ENCODE measurements at places on chromosomes 2 and 18.

- DNase-seq = no peak
Observed at GRCh38 chr2:58895857-58896256, 654.7 kb upstream of the FANCL start.

DNA sequence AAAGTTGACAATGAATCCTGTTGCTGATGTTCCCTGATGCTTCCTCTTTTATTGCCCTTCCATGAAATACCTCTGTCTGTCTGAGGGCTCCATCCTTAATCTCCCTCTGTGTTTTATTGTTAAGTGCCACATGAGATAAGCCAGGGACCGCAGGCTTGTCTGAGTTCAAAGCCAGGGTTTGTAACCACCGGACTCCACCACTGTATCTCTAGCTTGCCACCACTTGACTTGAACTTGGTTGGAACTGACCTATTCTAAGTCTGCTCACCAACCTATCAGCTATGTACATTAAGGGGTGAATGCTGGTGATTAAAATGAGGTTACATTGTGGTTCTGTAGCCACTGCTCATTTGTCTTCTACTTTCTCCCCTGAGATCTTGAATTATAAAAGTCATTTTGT, 328.5 kb upstream of the ZEB2 start:
- DNase-seq = no peak

GRCh38 chr18:8800876-8801262, 95.5 kb downstream of the MTCL1 start:
- no peak for DNase-seq

GRCh38 chr18:79410731-79411613, 15.2 kb downstream of the NFATC1 start:
- DNase-seq = no peak

DNA sequence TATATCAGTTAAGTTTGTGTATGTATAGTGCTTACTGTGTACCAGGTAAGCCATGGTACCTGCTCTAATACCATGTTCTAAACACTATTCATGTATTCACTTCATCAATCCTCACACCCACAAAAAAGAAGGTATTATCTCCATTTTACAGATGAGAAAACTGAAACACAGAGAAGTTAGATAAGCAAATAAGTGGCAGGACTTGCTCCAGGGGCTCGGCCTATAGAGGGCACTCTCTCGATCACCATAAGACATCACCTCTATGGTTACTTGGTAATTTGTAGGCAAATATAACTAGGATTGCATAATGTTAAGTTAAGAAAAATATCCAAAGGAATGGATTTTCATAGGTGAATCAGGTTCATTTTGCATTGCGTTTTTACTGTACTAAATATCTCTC, 118.1 kb upstream of the FN1 start:
- no peak for DNase-seq

GRCh38 chr2:203592470-203592869, 57.4 kb upstream of the RAPH1 start:
- DNase-seq = no peak

GRCh38 chr2:150783015-150783414, 295.5 kb upstream of the RND3 start:
- DNase-seq = no peak

DNA sequence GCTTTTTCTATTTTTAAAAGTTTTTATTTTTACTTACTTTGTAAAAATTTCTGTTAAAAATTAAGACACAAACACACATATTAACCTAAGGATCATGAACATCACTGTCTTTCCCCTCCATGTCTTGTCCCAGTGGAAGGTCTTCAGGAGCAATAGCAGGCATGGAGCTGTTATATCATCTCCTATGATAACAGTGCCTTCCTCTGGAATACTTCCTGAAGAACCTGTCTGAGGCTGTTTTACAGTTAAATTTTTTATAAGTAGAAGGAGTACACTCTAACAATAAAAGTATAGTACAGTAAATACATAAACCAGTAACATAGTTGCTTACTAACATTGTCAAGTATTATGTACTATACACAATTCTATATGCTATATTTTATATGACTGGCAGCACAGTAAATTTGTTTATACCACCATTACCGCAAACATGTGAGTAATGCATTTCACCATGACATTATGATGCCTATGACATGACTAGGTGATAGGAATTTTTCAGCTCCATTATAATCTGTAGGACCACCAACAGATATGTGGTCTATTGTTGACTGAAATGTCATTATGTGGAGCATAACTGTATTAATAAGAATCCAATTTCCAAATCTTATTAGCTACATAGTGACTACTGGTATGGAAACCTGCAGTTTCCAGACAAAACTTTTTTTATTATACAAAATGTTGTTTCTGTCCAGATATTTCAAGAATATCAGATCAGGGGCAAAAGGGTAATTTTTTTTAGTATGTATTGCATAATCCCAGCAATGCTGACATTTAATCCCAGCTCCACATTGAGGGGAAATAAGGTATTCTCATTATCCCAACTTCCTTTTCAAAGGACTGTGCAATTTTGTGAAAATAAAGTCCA, 337.2 kb upstream of the SLC39A10 start:
- peak; percentile 33 for DNase-seq

GRCh38 chr2:71550801-71551630, 97.7 kb downstream of the DYSF start:
- no peak for DNase-seq

DNA sequence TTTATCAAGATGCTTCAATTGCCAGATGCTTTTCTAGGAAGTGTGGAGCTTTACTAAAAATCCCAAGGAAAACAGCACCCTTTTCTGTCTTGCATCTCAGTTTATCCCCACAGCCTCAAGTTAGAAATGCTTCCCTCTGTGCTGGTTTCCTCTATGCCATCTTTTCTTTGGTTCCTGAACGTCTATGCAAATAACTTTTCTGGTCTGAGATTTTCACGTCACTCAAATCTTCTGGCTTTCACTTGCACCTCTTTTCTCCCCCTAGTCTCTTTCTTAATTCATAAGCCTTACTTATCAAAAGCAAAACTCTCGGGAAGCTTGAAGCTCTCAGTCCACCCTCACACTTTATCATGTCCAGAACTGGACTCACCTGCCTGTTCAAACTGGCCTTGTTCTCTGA, 33.9 kb downstream of the ARHGAP25 start:
- DNase-seq = no peak

DNA sequence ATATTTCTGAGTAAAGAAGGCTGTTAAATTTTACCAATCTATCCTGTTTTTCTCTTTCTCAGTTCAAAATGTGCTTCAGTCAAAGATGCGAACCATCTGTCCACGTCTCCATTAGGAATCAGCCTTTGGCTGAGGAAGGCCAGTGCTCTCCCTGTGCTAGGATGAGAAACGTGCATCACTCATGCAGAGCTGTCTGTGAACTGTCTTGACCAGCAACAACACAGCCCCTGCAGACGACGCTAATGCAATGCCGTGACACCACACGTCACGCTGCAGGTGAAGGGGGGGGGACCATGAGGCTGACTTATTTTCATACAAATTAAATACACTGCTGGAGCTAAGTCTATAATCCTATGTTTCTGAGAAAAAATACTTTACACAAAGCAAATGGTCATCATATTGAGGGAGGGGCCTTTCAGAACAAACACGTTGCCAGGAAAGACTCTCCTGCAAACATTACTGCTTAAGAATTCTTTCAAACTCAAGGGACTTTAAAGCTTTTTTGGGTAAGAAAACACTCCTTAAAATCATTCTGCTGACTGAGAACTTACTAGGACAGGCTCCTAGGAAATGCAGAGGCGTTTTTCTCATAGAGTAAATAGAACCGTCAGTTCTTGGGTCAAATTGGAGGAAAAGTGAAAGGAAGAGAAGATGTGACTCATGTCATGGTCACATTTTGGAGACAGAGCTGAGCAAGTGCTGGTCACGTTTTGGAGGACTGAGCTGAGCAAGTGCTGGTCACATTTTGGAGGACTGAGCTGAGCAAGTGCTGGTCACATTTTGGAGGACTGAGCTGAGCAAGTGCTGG, 97.0 kb downstream of the MBP start:
- DNase-seq = no peak

DNA sequence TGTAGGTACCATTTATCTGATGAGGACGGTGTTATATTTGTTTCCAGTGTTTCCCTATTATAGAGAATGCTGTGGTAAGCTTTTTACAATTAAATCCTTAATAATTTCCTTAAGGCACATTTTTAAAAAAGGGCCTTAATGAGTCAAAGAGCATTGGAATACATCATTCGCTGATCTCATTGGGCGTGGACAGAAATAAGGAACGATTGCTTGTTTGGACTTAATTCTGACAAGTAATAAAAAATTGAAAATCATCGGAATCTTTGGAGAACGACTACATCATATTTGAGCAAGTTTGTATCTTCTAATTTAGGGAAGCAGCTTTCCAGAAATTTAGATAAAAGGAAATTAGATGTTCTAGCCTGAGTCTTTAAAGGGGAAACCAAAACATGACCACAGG, 11.3 kb downstream of the AGPS start:
- DNase-seq = no peak

DNA sequence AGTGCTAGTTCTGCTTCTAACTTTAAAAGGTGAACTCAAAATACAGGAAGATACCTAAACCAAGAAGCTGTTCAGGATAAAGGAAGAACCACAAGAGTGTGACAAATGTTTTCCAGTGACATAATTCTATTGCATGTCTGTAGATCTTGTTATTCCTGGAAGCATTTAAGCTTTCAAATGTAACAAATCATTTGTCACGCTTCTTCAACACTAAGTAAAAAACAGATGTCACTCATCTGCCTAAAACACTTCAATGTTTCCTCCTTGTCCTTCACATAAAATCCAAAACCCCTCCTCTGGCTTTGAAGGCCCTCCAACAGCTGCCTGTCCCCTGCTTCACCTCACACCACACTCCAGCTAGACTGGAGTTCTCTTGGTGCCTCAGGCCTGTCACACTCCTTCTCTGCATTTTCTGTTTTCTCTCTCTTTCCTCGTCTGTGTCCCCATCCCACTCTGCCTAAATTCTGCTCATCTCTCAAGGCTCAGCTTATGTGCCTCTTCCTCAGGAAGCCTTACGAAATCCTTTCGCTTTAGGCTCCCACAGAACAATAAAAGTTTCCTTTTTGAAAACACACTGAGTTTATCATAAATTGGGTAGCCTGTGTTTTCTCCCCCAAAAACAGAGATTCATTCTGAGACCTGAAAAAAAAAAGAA, 6.4 kb upstream of the CLEC4F start:
- no peak for DNase-seq

- DNase-seq = no peak
Observed at GRCh38 chr2:168404764-168405163, 51.3 kb upstream of the CERS6 start.

GRCh38 chr2:223522796-223523195, 79.4 kb downstream of the SCG2 start:
- no peak for DNase-seq

DNA sequence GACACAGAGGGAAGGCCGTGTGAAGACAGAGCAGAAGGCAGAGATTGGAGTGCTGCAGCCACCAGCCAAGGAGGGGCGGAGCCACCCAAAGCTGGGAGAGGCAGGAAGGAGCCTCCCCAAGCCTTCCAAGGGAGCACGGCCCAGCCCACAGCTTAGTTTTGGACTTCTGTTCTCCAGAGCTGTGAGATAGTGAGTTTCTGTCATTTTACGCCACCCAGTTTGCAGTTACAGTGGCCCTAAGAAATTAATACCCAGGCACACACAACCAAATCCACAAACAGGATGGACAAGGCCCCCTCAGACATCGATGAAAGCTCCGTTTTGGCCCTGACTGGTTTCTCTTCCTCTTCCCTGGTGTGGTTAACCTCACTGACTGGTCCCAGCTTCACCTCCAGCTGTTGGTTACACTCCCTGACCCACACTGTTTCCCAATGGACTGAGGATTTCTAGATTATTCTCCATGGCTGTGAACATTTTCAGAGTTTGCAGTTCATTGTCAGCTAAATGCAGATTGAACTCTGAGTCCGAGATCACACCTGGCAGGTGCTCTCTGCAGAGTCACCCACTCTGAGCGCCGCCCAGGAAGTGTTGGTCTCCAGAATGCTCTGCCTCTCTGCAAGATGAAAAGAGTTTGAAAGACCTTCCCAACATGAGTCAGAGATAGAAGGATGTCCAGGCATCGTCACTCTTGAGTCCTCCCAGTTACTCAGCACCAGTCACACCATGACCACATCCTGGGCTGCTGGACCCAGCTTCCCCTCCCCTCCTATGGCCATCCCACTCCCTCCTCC, 100.2 kb downstream of the TWIST2 start:
- DNase-seq = peak; percentile 99

- no peak for DNase-seq
Observed at GRCh38 chr2:238926761-238927611, 79.1 kb downstream of the TWIST2 start.

DNA sequence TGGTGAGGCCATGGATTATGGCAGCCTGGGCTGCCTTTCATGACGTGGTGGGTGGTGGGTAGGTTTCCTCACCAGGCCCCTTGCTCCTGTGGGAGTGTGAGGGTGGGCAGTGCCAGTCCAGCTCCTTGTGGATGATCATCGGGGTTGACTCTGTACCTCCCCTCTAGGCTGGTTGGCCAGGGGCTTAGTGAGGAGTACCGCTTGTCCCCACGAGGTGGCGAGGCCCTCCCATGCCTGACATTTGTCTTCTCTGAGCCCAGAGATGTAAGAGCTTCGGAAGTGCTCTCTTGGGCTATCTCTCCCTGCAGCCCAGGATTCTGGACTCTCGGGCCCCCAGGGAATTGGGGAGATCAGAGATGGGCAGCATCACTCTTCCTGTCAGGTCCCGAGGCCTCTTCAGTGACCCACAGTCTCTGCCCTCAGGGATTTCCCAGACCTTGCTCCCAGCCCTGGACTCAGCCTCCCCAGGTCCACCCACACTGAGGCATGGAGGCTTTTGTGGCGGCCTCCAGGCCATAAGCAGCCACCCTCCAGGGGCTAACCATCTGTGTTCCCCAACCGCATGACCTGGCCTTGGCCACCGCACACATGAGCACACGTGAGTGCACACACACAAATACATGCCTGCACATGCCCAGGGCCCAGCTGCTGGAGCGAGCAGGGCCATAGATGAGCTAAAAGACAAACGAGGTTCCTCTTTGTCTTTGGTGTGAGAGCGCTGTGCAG, 6.5 kb downstream of the SPR start:
- DNase-seq = peak; percentile 49

DNA sequence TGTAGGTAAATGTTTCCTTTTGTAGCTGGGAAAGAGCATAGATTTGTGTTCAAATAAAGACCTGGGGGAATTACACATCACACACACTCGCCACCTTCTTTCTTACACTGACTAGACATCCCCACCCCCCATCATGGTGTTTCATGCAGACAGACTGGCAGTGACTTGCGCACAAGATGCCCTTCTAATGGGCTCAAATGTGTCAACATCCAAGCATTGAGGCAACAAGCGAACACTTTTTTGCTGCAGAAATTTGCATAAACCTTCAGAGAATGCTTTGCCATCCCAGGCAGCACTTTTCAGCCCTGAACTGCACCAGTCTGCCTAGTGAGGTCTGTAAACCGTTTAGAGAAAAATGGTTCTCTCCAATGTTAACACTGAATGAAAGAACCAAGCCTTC, 4.5 kb downstream of the HOXD8 start:
- DNase-seq = no peak

Data from SW480 (cell line).